Stimulated activated CD4-positive, alpha-beta T cell treated with anti-CD3 and anti-CD28 coated beads, Interleukin-15, amount 100 ng/mL, for 1 hour (primary cell): ENCODE measurements at places on chromosomes 6 and 20.

- DNase-seq: no peak
Measured at GRCh38 chr6:23505026-23505425, 621.0 kb upstream of the NRSN1 start.

GRCh38 chr20:45368221-45368980 lies 5.4 kb downstream of the SYS1 start:
- DNase-seq: no peak

DNA sequence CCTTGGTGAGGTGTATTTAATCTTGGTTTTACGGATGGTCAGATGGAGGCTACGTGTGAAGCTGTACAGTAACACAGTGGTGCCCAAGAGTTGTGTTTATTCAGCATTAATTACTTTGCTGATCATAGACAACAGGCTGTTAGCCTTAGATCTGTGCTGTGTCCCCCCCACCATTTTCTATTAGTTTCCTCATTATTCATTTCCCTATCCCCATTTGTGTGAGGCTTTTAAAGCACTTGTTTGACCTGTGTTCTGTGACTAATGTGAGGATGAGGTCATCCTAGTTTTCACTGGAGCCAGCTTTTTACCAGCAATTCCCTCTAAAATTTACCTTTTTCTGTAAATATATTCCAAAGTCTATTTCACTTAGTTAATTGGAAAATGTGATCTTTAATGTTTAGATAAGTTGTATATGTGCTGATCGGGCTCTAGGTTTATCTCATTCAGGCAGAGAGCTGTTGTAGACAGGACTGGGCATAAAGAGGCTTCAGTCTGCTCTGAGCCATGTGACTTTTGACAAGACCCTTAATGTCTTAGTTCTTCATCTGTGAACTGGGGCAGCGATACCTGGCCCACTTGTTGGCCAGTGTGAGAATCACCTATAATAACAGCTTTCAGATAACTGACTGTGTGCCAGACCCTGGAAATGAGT lies 8.4 kb downstream of the MAPRE1 start:
- no peak for DNase-seq

- no peak for DNase-seq
Measured at GRCh38 chr6:109373762-109374161, 8.5 kb downstream of the CD164 start.

DNA sequence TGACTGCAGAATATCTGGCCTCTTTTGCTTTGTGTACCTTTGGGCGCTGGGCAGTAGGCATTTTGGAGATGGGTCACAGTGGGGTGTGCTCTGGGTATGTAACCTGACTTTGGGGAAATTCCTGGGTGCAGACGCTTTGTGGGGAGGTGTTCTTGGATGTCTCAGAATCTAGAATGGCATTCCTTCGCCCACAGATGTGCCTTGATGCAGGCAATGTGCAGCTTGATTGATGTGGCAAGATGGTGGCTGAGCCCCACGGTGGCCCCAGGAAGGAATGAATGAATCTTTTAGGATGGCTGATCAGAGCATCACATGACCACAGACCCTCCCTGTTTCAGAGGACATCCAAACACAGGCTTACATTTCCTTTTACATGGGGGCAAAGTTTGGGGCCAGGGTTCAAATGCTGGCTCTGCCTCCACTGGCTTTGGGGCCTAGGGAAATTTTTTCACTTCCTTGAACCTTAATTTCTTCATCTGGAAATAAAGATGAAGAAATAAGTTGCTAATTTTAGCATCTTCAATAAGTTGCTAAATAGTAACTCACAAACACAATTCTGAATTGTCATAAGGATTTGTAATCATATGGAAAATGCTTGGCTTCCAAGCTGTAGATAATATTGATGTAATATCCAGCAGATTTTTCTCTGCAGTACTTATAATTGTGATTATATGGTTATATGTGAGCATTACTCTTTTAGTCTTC lies 5.6 kb downstream of the PPP1R16B start:
- DNase-seq: no peak

- DNase-seq: peak; percentile 2
Measured at GRCh38 chr6:146770965-146771735, 172.4 kb downstream of the ADGB start.

DNA sequence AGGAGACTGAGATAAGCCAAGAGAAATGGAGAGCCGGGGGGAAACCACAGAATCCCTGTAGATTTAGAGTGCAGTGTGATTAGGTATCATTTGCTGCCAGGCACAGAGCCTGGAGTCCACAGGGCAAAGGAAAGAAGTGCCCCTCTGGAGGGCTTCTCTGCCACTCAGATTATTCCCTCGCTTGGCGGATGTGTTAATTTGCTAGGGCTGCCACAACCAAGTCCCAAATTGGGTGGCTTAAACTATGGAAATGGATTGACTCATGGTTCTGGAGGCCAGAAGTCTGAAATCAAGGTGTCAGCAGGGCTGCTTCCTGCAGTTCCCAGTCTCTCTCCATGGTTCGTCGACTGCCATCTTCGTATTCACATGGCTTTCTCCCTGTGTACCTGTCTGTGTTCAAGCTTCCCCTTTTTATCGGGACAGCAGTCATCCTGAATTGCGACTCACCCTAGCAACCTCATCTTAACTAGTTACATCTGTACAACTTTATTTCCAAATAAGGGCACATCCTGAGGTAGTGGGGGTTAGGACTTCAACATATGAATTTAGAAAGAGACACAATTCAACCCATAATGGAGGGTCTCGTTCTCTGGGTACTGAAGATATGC lies 122.2 kb downstream of the ANKRD60 start:
- no peak for DNase-seq

DNA sequence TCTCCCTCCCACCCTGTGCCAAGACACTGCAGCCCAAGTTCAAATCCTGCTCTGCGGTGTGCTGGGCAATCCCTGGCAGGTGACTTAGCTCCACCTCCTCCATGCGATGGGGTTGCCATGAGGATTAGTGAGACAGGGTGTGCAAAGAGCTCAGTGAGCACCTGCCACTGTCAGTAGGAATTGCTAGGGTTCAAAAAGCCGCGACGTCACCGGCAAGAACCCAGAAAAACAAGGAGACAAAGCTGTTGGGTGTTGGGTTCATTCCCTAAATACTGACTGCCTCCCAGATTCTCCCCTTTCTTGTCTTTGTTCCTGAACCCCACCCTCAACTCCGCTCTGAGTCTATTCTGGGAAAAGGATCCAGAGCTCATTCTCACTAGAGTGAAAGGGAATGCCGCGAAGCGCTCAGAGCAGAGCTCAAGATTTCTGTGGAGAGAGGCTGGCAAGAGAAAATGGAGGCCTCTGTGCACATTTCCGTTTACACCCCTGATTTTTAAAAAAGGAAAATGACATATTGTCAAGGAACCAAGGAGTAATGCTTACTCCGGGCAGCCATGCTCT lies 13.3 kb downstream of the PMEPA1 start:
- DNase-seq: no peak

DNA sequence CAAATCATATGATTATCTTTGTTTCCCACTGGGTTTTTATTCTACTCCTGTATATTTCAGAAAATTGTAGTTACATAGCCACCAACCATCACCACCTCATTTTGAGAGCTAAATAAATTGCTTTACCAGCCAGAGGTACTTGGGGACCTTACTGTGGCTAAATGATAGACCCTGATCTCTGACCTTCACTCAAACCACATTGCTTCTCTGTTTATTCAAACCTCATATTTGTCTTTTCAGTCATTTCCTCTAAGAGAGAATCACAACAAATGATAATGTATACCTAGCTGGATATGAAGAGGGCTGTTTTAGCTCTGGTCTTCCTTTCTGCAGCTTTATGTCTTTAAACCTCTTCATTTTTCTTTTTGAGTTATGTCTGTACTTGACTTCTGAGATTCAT lies 142.8 kb downstream of the ADGB start:
- no peak for DNase-seq

- no peak for DNase-seq
Measured at GRCh38 chr6:5536644-5537043, 275.3 kb downstream of the FARS2 start.

GRCh38 chr20:10249048-10249770 lies 30.6 kb downstream of the SNAP25 start:
- no peak for DNase-seq

- DNase-seq: no peak
Measured at GRCh38 chr20:10696650-10697049, 22.9 kb upstream of the JAG1 start.

GRCh38 chr20:44291754-44292153 lies 19.2 kb downstream of the FITM2 start:
- DNase-seq: no peak

DNA sequence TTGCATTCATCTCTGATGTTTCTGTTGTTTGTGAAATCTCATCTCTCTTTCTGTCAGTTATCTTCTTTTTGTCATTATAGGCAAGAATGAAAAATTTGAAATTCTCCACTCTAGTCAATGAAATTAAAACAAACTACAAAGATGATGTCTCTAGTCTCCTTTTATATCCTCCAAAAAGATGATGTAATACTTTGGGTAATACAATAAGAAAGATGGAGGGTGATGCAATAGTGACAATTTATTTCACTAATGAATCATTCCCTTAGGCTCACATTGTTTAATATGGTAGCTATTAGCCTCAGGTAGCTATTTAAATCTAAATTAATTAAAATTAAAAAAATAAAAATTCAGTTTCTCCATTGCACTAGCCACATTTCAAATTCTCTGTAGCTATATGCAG lies 145.4 kb downstream of the UST start:
- no peak for DNase-seq

DNA sequence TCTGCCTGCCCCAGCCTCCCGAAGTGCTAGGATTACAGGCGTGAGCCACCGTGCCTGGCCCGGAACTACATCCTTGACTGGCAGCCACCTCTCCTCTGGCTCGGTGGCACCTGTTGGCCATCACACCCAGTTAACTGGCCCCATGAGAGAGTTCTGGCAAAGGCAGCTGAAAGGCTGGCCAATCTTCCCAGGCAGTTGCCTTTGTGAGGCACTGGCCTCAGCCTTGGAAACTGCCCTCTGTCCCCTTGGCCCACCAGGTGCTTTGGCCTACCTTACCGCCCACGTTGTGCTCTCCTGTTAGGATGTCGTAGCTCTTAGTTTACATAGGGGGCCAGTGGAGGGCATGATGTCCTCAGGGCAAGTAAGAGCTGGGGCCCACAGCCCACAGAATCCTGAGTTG lies 9.6 kb upstream of the MANBAL start:
- no peak for DNase-seq

DNA sequence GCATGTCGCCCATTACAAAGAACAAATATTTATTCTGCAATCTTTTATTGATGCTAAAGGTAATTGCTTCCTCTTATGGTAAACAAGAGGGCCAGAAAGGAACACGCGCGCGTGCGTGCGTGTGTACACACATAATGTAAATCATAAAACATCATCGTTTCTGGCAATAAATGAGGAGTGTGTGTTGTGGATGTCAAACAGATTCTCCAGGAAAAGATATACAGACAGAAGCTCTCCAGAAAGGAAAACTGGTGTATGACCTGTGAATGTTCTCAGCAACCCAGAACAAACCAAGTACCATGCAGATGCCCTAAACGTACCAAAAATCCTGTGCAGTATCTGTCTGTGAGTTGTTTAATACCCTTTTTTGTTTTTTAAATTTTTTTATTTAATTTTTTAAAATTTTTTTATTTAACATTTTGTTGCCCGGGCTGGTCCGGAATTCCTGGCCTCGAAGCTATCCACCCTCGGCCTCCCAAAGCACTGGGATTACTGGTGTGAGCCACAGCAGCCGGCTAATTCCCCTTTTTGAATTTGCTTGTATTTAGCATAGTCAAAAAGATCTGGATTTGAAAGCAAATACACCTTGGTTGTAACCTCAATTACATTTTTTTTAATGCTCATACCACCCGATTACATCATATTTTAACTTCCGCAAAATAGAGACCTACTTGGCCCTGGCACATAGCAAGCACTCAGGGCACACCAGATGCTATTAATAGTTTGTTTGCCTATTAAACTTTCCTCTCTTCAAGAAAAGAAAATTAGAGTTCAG lies 909 bp upstream of the NUDT3 start:
- no peak for DNase-seq

GRCh38 chr20:7656687-7657467 lies 283.4 kb downstream of the HAO1 start:
- no peak for DNase-seq

GRCh38 chr20:10790013-10790412 lies 116.2 kb upstream of the JAG1 start:
- DNase-seq: no peak

GRCh38 chr6:105382958-105383357 lies 19.9 kb downstream of the PREP start:
- no peak for DNase-seq

- DNase-seq: no peak
Measured at GRCh38 chr6:36170704-36171103, 25.8 kb upstream of the BRPF3 start.

- no peak for DNase-seq
Measured at GRCh38 chr6:134047673-134048072, 4.8 kb downstream of the SLC2A12 start.

- no peak for DNase-seq
Measured at GRCh38 chr6:3293271-3294155, 34.8 kb downstream of the PSMG4 start.

- no peak for DNase-seq
Measured at GRCh38 chr6:41098366-41098765, 25.6 kb downstream of the NFYA start.

DNA sequence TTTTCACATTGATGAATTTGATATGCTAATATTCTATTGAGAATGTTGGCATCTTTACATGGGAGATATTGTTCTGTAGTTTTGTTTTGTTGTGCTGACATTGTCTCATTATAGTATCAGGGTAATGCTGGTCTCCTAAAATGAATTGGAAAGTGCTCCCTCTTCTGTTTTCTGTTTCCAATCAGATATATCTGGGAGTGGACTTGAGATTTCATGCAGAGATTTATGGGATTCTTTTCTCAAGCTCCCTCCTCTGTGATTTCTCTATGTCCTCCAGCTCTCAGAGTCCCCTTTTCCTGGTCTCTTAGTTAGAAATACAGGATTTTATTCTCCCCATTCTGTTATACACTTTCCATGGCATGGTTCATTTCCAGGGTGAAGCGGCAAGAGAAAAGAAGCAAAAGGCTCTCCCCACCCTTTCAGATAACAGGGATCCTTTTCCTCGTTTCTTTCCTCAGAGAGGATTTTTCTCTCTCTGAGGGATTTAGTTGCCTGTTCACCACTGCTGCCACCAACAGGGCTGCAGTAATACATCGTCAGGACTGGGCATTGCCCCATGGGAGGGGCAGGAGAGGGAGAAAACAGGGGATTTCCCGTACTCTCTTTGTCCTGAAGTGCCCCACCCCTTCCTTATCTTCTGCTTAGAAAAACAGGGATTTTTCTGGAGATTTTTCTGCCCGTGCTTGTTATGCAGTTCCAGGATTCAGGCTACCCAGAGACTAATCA lies 59.3 kb upstream of the STMND1 start:
- no peak for DNase-seq
